Fibroblast of villous mesenchyme (primary cell): ENCODE measurements at places on chromosomes 3 and 15.

DNA sequence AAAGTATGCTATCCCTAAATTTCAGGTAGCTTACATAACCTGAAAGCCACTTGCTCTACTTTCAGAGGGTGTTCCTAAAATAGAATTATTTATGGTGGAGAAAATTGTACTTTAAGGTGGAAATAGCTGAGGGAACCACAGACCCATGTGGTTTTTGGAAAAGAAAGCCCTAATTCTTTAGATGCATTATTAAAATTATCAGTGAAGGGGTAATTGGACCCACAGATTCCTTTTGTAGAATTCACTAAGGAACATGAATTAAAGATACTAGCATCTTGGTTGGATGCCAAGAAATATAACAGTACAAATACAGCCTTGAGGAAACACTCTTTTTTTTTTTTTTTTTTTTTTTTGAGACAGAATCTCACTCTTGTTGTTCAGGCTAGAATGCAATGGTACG lies 37.8 kb downstream of the DPPA2 start:
- DNase-seq: no peak

DNA sequence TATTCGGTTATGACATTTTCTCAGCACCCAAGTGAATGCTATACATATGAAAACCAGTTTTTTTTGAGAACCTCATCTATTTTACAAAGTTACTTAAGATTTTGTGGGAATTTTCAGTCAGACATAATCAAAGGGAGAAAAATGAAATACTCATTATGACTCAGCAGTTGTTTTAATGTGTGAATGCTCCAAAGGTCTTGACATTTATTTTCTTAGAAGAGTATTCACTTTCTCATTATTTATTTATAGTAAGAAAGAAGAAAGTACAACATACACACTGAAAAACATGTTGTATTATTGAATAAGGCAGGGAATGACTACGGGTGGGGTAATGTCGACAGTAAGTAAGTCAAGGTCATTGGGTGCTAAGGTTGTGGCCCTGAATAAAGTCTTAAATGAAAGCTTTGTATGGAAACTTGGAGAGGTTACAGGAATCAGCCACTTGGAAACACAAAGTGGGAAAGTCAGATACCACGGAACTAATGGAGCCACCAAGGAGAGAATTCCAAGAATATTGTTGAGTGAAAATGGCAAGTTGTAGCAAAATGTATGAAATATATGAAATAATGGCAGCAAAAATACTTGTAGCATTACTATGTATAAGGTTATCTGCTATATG lies 844.5 kb downstream of the TBL1XR1 start:
- DNase-seq: peak; percentile 11

DNA sequence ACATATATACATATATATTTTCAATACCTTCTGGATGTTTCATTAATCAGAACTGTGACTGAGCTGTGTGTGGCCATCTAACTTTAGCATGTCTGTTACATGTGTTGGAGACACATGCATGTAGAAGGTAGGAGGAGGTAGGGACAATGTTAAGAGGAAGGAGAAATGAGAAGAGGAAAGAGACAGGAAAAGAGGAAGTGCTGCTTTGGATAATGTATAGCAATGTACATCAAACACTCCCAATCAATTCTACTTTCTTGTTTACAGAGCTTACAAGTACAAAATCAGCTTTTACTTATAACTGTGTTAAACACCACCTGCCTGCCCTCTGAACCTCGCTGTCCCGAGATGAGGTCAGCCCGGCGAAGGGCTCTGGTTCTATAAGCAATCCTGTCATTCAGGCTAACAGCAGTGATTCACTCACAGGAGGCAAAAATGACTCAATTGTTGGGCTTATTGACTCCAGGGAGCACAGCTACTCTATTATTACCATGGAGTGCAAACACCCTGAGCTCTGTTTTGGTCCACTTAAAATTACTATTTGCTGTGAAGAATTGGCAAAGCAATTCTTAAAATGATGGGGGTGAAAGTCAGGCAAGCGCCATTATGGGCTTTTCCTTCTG lies 188.9 kb downstream of the MEIS2 start:
- DNase-seq: peak; percentile 40

DNA sequence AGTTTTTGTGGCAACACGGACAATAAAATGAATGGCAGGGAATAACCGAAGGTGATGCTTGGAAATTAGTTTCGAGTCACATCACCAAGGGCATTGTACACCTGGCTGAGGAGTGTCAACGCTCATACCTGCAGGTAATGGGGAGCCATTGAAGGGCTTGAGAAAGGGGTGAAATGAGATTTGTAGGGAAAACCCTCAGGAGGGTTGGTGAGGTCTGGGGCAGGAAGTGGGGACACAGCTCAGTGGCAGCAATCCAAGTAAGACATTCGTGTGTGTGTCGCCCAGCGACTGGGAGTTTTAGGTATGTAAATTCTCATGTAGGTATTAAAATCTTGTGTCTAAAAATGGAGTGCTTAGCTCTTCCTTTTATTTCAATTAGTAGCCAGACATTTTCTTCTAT lies 14.3 kb downstream of the PARP14 start:
- no peak for DNase-seq

- DNase-seq: no peak
Measured at GRCh38 chr15:60814062-60814461, 335.1 kb upstream of the ICE2 start.

- DNase-seq: no peak
Measured at GRCh38 chr3:138406606-138407005, 27.8 kb upstream of the ESYT3 start.

GRCh38 chr3:81496407-81497104 lies 264.9 kb downstream of the GBE1 start:
- no peak for DNase-seq

DNA sequence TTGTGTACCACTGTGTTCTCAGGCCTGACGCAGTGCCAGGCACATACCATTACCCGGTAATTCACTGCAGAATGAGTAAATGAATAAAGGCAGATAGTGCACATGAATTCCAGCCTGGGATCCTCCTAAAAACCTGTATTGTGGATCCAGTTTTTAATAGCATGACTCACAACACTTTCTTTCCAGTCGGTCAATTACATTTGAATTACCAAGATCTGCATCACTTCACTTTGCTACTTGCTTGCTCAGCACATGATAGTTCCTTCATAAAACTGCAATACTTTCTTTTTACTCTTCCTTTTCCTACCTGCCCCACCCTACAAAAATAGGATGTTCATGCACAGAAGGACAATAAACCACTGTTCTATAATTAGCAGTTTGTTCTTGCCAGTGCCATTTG lies 553.8 kb downstream of the MAGI1 start:
- no peak for DNase-seq
